ENCODE measurements at places on chromosomes 16 and 17. TPM values are rescaled to one million over a fixed set of nuclear protein-coding genes. Genes with fewer than 3 reads are reported as not detected.

The TBC1D28 gene
- not detected for total RNA-seq

The TMEM238L gene
- total RNA-seq, result not detected

The C17orf78 gene
- total RNA-seq, result not detected

The CDH13 gene
- 115 TPM for total RNA-seq

The LITAFD gene
- not detected for total RNA-seq

The RRAD gene
- 22.5 TPM for total RNA-seq

The TEX19 gene
- total RNA-seq, result not detected

The JPT2 gene
- 8.8 TPM for total RNA-seq

The LYZL6 gene
- not detected for total RNA-seq

The PLA2G10 gene
- total RNA-seq, result not detected

All from smooth muscle cell of the coronary artery (primary cell).